ENCODE measurements at places on chromosomes 3 and 15.

GRCh38 chr3:127999509-128000106, 52.6 kb upstream of the SEC61A1 start:
- no peak for DNase-seq

- DNase-seq: no peak
These were observed 74.8 kb upstream of the RPL32 start for GRCh38 chr3:12916159-12916558.

DNA sequence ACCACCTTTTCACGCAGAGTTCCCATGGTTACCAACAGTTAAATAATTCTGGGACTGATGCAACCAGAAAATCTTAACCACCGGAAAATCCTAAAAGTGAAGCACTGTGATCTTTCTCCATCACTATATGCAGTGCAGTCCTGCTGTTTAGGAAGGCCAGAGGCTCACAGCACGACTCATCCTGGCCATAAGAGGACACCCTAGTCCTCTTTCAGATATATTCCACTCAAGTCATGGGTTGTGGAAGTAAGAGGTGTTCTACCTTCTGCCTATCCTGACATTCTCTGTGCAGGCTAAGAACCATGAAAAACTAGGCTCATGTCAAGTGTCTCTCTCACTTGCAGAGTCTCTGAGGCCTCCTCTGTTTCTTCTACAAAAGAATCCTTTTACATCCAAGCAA, 67.2 kb downstream of the DHX30 start:
- no peak for DNase-seq

- DNase-seq: no peak
These were observed 16.9 kb upstream of the PRKCI start for GRCh38 chr3:170205302-170205701.

DNA sequence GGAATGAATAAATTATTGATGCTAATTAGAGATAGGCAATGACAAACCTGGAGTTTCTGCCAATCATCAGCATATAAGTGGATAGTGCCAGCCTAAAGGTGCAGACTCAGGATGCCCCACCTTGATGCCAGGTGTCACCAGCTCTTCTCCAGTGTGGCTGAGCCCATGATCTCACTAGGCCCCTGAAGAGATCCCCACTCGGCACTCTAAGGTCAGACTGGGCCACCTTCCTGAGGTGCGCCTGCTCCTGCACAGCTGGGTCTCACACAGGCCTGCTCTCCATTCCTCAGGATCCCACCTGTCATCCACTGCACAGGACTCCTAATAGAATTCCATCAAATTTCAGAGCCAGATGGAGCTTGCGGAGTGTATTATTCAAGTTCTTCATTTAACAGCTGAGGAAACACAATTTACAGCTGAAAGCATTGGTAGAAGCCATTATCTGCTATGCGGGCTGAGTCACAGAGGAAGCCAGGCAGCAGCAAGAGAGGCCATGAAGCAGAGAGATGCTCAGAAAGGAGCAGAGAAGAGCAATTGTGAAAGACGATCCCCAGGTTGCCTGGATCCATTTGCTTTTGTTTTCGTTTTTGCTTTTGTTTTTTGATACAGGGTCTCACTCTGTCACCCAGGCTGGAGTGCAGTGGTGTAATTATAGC, 25.1 kb upstream of the FSTL1 start:
- DNase-seq: no peak

DNA sequence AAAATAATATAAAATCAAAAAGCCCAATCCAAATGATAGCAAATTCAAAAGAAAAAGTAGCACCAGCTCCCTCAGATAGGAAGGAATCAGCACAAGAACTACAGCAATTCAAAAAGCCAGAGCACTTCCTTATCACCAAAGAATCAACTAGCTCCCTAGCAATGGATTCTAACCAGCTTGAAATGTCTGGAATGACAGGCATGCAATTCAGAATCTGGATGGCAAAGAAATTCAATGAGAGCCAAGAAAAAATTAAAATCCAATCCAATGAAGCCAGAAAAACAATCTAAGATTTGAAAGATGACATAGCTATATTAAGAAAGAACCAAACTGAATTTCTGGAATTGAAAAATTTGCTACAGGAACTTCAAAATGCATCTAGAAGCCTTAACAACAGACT, 1334.4 kb upstream of the ALCAM start:
- DNase-seq: no peak

DNA sequence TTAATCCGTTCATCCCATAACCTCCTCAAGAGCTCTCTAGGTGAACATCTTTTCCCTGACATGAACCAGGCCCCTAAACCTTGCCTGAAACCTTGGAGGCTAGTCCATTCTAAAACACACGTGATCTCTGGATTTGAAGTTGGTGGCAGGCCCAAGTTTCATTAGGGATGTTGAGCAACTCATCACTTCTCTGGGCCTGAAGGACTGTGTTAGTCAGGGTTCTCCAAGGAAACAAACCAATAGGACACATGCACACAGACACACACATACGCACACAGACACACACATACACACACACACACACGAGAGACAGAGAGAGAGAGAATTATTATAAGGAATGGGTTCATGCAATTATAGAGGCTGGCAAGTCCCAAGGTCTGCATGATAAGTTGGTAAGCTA, 31.9 kb downstream of the ACAN start:
- no peak for DNase-seq

GRCh38 chr15:93235926-93236780, 147.1 kb upstream of the RGMA start:
- no peak for DNase-seq

DNA sequence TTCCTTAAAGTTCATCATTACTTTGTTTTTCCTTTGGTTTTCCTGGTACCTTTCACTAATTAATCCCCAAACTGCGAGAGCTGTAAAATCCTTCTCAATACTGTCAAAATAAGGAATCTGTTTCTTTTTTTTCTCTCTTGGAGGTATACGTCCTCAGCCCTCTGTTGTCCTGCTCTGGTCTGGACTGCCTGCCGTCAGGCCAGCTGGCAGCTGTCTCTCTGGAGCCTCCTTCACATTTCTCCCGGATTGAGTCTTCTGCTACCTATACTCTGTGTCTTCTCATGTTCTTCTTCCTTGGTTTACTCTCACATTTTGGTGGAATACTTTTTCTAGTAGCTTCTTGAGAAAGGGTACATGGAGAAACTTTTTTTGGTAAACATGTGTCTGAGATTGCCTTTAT, 13.8 kb downstream of the TATDN2 start:
- DNase-seq: no peak

DNA sequence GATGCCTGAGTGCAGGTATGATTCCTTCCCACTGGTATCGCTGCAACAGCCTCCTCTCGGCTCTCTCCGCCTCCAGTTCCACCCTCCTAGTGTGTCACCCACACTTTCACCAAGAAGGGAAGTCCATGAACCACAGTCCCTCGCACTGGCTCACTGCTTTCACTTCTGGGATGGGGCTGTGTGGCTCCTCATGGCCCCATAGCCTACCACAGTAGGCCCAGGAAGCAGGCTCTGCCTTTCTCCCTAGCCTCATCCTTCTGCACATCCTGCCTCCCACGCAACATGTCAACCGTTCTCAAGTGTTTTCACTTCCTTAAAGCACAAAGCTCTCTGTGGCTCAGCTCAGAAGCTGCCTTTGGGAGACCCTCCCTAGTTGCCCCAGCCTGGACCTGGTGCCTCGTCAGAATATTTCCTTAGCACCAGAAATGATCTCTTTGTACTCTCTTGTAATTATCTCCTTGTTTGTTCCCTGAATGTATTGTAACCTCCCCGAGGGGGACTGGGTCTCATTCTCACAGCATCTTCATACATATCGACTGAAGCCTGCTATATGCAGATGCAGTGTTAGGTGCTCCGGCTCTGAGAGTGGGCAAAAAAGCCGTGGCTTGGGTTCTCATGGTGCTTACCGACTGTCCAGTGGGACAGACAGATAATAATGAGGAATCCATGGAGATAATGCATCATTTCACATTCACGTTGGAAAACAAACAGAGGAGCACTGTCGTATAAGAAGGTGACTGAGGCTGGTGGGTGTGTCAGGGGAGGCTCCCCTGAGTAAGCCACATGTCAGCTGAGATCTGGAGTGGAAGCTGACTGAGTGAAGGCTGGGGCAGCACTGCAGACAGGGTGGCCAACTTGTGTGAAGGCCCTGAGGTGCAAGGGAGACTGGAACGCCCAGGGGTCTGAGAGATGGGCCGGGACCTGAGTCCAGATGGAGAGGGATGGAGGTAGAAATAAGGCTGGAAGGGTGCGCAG, 107.1 kb downstream of the DGKG start:
- peak; percentile 57 for DNase-seq

DNA sequence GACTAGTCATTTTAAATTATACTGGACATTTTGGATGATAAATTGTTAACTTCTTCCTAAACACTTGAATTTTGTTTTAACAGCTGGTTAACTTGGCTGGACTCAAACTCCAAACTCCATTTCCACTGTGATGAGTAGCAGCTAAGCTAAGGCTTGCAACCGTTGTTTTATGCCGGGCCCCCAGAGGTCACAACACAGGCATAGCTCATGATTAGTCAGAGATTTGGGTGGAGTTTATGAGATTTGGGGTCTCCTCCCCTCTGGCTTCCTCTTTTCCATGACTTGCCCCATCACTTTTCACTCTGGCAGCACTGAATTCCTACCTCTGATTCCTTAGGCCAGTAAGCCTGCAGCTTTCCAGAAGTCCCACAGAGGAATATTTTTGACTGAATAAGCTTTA, 12.8 kb downstream of the THAP10 start:
- DNase-seq: no peak

DNA sequence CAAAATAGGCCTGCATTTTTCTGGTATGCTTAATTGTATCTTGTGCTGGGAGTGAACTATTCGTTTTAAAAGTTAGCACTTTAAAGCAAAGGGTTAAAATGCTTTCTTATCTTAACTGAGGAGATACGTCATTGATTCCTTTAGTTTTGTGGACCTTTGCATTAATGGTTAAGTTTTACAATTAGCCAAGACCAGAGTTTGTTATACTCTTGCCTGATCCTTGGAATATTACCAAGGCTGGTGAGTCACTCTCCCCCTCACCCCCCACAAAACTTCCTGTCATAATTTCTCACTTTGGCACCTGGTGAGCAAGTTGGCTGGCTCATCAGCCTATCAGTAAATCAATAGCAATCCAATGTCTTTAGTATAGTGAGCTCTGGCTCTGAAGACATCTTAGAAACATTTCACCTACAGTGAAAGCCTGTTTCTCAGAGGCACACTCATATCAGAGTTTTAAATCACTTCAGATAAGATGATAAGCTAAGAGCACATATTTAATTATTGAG, 26.7 kb downstream of the SLC2A2 start:
- no peak for DNase-seq

GRCh38 chr15:63338170-63338569, 43.5 kb downstream of the CA12 start:
- no peak for DNase-seq

DNA sequence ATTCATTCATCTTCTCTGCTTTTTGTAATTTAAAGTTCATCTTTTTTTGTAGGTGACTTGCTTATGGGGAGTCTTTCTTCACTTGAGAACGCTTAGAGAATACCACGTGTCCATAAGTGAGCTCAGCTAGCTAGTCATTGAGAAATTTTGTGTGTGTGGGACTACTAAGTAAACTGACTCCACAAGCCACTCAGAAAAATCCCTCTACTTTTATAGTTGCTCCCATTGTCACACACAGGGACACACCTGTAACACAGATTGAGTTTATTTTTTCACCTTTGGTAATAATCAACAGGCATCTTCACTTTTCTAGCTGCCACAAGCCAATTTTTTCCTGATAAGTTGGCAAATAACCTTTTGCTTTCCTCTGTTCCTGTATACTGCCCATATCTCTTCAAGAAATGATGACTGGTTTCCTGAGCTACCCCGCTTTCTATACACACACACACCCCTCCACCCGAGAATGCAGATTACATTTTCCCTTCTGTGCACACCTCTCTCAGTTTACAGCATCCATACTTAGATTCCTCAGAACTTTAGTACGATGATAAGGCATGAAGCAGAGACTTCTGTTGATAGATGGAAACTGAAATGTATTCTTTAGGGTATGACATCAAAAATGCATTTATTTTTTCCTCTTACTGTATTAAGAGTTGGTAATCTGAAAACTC, 4.6 kb downstream of the TSC22D2 start:
- DNase-seq: peak; percentile 6

DNA sequence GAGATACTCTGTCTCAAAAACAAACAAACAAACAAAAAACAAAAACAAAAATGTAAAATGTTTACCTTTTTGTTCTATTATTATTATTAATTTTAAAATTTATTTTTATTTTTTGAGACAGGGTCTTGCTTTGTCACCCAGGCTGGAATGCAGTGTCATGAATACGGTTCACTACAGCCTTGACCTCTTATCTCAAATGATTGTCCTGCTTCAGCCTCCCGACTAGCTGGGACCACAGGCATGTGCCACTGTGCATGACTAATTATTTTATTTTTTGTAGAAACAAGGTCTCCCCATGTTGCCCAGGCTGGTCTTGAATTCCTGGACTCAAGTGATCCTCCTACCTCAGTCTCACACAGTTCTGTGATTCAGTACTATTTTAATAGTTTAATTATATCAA, 5.7 kb upstream of the SLC25A26 start:
- DNase-seq: no peak

DNA sequence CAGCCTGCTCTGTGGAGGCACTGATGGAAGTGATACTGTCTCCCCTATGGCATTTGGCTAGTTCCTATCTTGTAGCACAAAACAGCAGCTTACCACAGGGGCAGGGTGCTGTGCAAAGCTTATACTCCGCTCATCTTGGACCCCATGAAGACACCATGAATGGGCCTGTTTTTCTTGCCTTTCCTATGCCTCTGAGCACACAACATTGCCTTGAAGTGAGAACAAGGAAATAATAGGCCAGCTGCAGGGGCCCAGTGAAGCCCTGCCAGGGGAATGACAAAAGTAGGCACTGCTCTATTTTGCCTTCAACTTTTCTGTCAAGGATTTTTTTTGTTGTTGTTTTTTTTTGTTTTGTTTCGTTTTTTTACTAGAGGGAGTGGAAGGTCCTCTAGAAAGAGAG, 110.3 kb downstream of the PDE8A start:
- no peak for DNase-seq

DNA sequence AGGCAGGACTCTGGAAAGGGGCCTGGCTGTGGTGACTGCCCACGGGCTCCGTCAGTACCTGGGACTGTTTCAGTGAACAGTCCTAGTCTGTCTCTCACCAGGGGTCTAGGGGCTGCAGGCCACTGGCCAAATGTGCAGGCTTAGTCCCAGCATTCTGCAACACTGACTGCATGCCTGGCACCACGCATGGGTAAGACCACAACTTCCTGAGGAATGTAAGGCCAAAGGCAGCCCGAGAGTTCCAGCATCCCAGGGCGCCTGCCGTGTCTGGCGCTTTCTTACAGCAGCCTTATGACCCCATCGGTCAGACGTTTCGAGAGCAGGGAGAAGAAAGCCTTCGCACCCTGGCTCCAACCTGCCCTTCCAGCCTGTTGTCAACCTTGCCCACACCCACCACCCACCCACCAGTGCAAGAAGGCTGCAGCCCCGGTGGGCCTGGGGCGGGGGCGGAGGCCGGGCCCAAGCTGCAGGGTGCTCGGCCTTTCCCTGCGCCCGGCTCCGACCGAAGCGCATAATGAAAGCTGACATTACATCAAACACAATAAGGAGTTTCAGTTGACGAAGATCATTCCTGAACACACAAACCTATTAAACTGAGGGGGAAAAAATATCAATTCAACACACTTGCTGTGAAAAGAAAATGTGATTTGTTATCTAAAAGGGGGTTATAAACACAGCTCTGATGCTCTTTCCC, 29.5 kb upstream of the TMEM115 start:
- no peak for DNase-seq

- DNase-seq: no peak
These were observed 93.5 kb upstream of the ALDH1A3 start for GRCh38 chr15:100786139-100786531.

GRCh38 chr15:31169558-31169957, 68.0 kb upstream of the TRPM1 start:
- no peak for DNase-seq

GRCh38 chr3:196642434-196642833, 2.9 kb downstream of the NRROS start:
- peak; percentile 40 for DNase-seq

GRCh38 chr15:40511472-40512133, 40.8 kb downstream of the CHST14 start:
- peak; percentile 52 for DNase-seq

Data from GM06990 (cell line).